Kidney (tissue), 22 donors: ENCODE measurements at places on chromosomes 12 and 14. TPM values are rescaled to one million over a fixed set of nuclear protein-coding genes. Genes with fewer than 3 reads are reported as not detected.

Gene FRS2
- 31.4 TPM for total RNA-seq

- no peak overlapping the region for H3K27ac ChIP-seq
- H3K4me3 ChIP-seq = no peak overlapping the region
- peak; percentile 43 for DNase-seq
- H3K36me3 ChIP-seq = no peaks in the 10 kb centered on the region
- no peaks in the 10 kb centered on the region for H3K4me1 ChIP-seq
- no peaks in the 10 kb centered on the region for H3K27me3 ChIP-seq
These were observed 93.9 kb downstream of the DICER1 start for GRCh38 chr14:95063391-95063790.

Gene VDR
- total RNA-seq = 14.8 TPM

GRCh38 chr12:68040450-68041075 lies 51.3 kb downstream of the IFNG-AS1 start:
- H3K27ac ChIP-seq = no peak overlapping the region
- H3K27me3 ChIP-seq = no peaks in the 10 kb centered on the region
- no peak overlapping the region for H3K4me3 ChIP-seq
- H3K4me1 ChIP-seq = peaks cover 6% of the 10 kb centered on the region
- H3K36me3 ChIP-seq = no peaks in the 10 kb centered on the region

GRCh38 chr12:53696655-53697331 lies 20.9 kb upstream of the ATP5MC2 start:
- H3K4me1 ChIP-seq = no peaks in the 10 kb centered on the region
- H3K27ac ChIP-seq = no peak overlapping the region
- peaks cover 26% of the 10 kb centered on the region for H3K27me3 ChIP-seq
- DNase-seq = no peak
- H3K4me3 ChIP-seq = peak overlapping the region; percentile 53

GRCh38 chr14:49988080-49988990 lies 95.5 kb downstream of the ARF6 start:
- no peak overlapping the region for H3K4me3 ChIP-seq
- H3K4me1 ChIP-seq = peaks cover 16% of the 10 kb centered on the region
- DNase-seq = no peak
- H3K27me3 ChIP-seq = no peaks in the 10 kb centered on the region

Gene SOAT2
- 0.19 TPM for total RNA-seq

Gene ESRRB
- 3.9 TPM for total RNA-seq

- no peak overlapping the region for H3K4me3 ChIP-seq
- no peak for DNase-seq
- no peaks in the 10 kb centered on the region for H3K4me1 ChIP-seq
These were observed 311.9 kb downstream of the DAD1 start for GRCh38 chr14:22276913-22277816.

- no peaks in the 10 kb centered on the region for H3K27me3 ChIP-seq
- peak; percentile 57 for DNase-seq
- H3K36me3 ChIP-seq = peaks cover 53% of the 10 kb centered on the region
- no peaks in the 10 kb centered on the region for H3K4me1 ChIP-seq
- H3K27ac ChIP-seq = peak overlapping the region; percentile 0
These were observed 6.1 kb downstream of the SDR39U1 start for GRCh38 chr14:24436355-24437019.

DNA sequence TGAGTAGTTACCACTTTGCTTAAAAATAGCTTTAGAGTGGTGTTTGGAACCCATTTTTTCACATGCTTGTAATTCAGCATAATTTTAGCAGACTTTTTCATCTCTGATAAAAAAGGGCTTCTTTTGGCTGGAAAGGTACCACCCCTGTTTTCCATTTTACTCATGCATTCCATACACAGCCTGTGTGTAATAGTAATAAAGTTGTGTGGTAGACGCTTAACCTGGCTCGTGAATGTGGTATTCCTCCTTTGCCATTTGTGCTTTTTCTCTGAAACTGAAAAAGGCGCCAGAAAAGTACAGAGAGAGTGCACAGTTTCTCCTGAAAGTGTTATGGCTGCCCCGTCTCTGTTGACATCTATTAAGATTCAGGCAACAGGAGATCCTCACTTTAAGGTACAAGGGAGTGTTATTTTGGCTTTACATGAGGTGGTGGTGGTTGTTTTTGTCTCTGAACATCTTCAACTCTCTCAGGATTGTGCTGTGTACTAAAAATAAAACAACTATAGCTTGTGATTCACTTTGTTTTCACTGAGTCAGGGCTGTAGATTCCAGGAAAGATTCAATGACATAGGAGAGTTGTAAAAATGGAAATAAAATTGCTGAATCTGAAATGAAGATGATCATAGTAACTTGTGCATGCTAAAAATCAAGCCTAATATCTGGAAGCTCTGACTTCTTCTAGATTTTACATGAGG lies 45.6 kb upstream of the MIS18BP1 start:
- no peaks in the 10 kb centered on the region for H3K36me3 ChIP-seq
- H3K4me1 ChIP-seq = no peaks in the 10 kb centered on the region
- H3K27ac ChIP-seq = no peak overlapping the region

GRCh38 chr12:21500786-21501257 lies 613 bp downstream of the RECQL start:
- H3K4me3 ChIP-seq = peak overlapping the region; percentile 66
- H3K27me3 ChIP-seq = no peaks in the 10 kb centered on the region
- H3K36me3 ChIP-seq = peaks cover 15% of the 10 kb centered on the region
- H3K27ac ChIP-seq = peak overlapping the region; percentile 68
- DNase-seq = no peak

- no peak overlapping the region for H3K27ac ChIP-seq
- no peak for DNase-seq
- no peaks in the 10 kb centered on the region for H3K27me3 ChIP-seq
- H3K36me3 ChIP-seq = no peaks in the 10 kb centered on the region
- H3K4me1 ChIP-seq = no peaks in the 10 kb centered on the region
- H3K4me3 ChIP-seq = peak overlapping the region; percentile 74
These were observed 498 bp downstream of the RACGAP1 start for GRCh38 chr12:50024805-50025186.

GRCh38 chr14:102020058-102020971 lies 55.9 kb downstream of the DYNC1H1 start:
- H3K4me1 ChIP-seq = no peaks in the 10 kb centered on the region
- no peaks in the 10 kb centered on the region for H3K27me3 ChIP-seq
- no peak for DNase-seq
- peaks cover 55% of the 10 kb centered on the region for H3K36me3 ChIP-seq
- H3K27ac ChIP-seq = no peak overlapping the region

Gene C12orf50
- 0.13 TPM for total RNA-seq

DNA sequence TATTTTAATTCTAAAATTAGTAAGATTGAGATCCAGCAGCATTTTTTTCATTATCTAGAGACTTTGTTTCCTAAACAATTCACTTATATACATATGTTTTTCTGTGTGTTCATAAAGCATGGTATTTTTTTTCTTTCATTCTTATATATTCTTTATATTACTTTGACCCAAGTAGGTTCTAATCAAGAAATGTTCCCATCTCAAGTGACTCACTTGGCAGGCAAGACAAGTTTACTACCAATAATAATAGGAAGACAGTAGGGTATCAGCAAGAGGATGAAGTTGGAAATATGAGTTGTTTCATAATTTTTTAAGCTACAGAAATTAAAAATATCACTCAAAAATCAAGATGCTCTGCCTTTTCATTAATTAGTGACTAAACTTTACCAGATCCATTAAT lies 613.4 kb upstream of the ATP2B1 start:
- DNase-seq = no peak
- H3K27ac ChIP-seq = no peak overlapping the region
- no peaks in the 10 kb centered on the region for H3K36me3 ChIP-seq

Gene PIANP
- 0.63 TPM for total RNA-seq
